ENCODE measurements at places on chromosomes 1 and 21.

- no peak for DNase-seq
Measured at GRCh38 chr1:12387641-12388040, 157.8 kb downstream of the VPS13D start.

GRCh38 chr1:201896951-201897391, 8.3 kb downstream of the SHISA4 start:
- DNase-seq = no peak

GRCh38 chr1:32925403-32926162, 24.4 kb upstream of the TMEM54 start:
- DNase-seq = no peak

- DNase-seq = peak; percentile 60
Measured at GRCh38 chr1:98410082-98410481, 251.4 kb upstream of the SNX7 start.

- no peak for DNase-seq
Measured at GRCh38 chr1:153959454-153959853, 1.0 kb upstream of the CRTC2 start.

DNA sequence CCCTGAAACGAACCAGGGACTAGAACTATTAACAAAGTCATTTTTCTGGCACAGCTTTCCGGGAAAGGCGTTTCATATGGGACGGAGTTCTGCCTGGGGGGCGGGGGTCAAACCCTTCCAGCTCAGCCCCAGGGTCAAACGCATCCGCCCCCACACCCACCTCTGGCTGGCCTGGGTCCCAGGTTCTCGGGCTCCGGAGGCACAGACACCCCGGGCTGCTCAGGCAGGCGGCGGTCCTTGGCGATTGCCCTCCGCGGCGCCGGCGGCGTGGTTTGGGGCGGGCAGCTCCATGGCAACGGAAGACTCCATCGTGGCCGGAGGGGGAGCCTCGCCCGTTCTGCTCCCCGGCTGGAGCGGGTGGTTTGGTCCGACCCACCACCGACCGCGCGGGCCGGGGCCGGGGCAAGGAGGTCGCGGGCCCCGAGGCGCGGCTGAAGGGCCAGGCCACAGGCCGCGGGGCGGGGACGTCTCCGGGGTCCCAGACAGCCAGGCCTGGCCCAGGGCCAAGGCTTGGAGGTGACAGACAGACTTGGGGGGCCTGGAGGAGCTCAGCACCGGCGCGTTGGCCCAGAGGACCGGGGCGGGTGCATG, at the start of gene CFAP74:
Gene CFAP74, minus strand, starts transcription at position 246 of the 591 bp plus-strand sequence. CDS start 12,830 bp downstream, outside the sequence.
- DNase-seq = peak; percentile 51

DNA sequence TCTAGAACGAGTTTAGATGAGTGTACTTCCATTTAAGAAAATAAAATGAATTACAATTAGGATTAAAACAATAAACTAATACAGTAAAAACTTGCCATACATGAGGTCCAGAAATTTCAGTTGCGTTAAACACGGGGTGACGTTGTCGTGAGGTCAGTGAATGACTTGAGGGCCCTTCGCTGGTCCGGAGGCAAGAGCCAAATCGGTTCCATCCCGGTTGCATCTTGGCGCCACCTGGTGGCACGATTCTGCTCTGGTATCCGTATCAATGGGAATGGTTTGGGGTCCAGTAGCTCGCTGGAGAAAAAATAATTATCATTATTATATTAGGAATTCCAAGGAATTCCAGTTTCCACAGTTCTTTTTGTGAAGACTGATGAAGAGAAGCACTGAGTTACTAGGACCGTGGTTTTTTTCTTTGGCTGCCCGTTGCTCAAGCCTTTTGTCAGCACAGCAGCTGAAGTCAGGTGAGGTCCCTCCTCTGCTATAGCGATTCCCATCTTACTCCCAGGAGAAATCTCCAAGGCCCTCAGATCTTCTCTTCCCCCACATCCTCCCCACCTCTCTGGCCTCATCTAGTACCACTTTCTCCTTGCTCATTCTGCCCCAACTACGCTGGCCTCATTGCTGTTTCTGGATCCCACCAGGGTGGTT, 161.4 kb downstream of the SLC35F3 start:
- peak; percentile 1 for DNase-seq

DNA sequence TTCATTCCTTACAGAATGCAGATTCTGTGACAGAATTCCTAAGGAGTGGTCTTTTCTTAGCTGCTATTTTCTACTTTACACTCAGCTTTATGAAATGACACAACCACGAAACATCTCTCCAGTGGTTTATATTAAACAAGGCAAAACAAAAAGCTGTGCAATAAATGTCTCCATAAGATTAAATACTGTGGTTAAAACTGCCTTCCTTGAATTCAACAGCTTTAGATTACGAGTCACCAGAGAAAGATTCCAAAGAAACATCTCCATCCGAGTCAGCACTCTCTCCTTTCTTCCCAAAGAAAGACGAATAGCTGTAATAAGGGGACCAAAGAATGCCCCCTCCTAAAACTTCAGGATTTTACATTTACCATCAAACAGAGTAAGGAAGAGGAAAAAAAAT, 4.6 kb upstream of the C1orf87 start:
- no peak for DNase-seq

DNA sequence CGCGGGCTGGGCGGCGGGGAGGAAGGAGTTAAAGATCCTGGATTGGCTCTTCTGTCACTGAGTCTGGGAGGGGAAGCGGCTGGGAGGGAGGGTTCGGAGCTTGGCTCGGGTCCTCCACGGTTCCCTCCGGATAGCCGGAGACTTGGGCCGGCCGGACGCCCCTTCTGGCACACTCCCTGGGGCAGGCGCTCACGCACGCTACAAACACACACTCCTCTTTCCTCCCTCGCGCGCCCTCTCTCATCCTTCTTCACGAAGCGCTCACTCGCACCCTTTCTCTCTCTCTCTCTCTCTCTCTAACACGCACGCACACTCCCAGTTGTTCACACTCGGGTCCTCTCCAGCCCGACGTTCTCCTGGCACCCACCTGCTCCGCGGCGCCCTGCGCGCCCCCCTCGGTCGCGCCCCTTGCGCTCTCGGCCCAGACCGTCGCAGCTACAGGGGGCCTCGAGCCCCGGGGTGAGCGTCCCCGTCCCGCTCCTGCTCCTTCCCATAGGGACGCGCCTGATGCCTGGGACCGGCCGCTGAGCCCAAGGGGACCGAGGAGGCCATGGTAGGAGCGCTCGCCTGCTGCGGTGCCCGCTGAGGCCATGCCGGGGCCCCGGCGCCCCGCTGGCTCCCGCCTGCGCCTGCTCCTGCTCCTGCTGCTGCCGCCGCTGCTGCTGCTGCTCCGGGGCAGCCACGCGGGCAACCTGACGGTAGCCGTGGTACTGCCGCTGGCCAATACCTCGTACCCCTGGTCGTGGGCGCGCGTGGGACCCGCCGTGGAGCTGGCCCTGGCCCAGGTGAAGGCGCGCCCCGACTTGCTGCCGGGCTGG, at the start of gene NPR1:
Gene NPR1, plus strand, starts transcription at position 170 of the 818 bp plus-strand sequence. Its CDS starts 421 bp downstream, at position 591.
- DNase-seq = no peak

DNA sequence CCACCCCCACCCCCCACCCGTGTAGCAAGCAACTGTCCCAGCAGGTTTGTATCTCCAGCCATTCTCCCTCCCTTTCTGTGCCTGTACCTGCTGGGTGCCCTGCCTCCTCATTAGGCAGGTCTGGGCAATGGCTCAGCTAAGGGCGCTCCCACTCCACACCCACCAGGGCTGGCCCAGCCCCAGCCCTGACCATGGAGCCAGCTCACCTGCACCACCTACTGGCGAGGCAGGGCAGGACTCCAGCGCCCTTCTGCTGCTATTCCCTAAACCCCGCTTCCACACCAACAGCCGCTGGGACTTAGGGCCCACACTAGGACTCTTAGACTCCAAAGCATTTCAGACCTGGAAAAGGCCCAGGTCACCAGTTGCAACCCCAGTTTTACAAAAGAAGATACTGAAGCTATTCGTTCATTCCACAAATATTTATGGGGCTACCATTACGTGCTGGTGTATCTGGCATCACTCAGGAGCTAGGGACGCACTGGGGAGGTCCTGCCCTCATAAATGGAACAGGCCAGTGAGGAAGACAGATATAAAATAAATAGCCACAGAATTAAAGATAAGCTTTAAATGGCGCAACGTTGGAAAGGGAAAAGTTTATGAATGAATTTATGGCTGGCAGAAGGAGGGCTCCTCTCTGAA, 24.0 kb downstream of the PGLYRP3 start:
- DNase-seq = no peak

DNA sequence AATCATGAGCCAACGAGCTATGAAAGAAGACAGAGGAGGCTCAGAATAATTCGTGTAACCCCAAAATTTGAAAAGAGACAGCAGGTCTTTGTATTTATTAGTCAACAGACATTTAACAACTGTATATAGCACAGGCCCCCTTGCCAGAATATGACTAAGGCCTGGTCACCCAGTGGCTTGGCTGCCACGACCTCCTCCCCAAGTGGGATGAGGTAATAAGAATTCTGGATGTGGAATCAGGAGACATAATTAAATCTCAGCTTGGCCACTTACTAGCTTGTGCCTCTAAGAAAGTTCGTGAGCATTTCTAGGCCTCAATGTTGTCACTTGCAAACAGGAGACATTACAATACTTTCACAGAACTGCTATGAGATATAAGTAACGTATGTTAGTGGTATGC, 134.2 kb upstream of the TNFSF4 start:
- no peak for DNase-seq

DNA sequence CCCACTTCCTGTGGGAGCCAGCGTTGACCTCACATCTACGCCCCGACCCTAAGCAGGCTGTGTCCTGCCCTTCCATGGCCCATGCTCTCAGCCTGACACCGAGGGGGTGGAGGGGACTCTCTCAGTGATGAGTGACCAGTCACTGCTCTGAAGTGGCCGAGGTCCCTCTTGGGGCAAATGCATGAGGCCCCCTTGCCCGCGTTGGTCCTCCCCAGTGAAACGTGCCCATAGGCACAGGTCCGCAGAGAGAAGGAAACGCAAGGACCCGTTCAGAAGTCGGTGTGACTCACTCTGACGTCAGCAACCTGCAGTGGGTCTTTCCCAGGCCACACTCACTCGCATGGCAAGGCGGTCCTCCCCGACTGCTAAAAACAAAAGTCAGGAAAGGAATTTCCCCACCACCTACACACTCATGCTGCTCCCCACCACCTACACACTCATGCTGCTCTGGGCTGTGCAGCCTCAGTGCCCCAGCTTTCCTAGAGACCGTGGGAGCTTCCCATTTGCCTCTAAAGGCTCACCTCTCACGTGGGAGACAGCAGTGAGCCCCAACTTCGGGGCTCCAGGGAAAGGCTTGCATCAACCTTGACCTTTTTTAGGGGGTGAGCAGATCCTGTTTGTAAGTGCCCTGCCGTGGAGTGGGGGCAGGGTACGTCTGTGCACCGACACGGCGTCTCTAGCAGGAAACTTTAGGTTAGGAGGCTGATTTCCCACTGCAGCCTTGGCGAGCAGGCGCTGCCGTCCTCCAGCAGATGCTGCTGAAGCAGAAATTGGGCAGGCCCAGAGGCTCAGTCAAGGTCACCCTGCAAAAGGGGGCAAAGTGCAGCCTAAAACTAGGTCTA, 11.4 kb downstream of the UBASH3A start:
- no peak for DNase-seq

DNA sequence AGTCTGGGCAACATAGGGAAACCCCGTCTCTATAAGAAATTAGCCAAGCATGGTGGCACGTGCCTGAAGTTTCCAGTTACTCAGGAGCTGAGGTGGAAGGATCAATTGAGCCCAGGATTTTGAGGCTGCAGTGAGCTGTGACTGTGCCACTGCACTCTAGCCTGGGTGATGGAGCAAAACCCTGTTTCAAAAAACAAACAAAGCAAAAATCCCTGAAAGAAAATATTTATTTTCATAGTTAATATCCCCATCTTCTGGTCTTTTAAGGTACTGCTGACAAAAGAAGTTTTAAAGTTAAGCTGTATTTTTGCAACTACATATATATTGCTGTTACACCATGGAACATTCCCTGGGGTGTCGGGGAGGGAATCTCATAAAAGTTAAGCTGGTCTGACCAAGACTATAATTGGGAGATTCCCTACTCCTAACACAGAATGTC, 26.0 kb downstream of the VAMP4 start:
- no peak for DNase-seq

- DNase-seq = no peak
Measured at GRCh38 chr1:178938101-178938958, 67.5 kb upstream of the ANGPTL1 start.

DNA sequence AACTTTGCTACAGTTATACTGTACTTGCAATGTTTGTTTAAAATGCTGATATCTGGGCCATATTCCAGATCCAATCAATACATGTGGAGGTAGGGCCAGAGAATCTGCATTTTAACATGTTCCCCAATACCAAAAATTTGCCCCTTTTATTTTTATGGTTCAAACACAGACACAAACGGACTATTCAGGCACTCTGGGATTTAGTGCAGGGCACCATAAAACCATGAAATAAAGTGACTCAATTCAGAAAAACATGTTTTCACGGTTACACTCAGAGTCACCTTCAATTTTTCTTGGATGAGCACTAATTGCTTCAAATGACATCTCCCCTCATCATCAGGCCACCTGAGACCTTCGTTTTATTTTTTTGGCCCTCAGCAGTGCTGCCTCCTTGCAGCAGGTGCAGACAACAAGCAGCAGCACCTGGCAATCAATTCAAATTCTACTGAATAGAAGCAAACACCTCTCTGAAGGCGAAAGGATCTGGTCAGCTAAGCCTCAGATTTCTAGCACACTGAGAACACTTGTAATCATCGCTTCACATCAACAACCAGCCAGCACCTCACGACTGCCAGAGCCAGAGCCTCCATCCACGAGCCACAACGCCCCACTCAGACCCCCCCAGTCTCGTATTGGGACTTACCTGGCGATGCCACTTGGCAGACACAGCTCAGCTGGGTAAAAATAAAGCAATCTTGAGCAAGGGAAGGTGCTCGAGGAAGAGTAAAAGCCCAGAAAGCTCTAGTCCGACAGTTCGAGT, 1.1 kb downstream of the ERO1B start:
- peak; percentile 49 for DNase-seq

DNA sequence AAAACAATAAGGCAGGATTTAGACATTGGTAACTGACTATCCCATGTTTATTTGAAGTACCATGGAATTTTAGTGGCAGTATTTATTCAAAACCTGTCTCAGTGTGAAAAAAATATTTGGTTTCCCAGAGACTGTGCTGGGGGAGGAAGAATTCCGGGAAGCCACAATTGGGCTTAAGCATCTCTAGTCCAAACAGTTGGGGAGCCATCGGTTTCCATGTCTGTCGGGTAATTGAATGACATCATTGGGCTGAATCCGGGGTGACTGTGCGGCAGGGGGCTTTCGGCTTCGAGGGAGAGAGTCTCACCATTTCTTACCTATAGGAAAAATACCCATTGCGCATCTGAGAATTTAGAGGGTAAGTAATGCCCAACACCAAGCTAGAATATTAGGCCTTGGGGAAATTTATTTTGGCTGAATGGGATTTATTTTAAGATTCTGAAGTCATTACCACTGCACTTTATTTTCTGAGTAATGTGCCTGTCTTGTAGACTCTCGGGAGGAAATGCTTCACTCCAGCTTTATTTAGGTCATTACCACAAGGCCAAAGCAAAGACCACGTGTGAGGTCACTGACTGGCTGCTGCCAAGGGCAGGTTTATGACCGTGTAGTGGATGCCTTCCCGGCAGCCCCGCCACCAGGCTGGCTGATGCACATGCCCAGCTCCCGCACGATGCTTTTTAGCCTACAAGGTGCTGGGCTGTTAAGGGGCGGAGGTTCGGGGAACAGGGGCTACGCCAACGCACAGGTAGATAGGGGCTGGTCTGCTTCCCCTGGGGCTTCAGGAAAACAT, 23.1 kb upstream of the UMODL1 start:
- DNase-seq = no peak

GRCh38 chr1:77687519-77687906, 5.1 kb upstream of the ZZZ3 start:
- DNase-seq = no peak

- DNase-seq = no peak
Measured at GRCh38 chr1:58395355-58395754, 151.2 kb downstream of the OMA1 start.

All from NCI-H1930 (cell line).